ENCODE measurements at places on chromosomes 6 and 20.
A peak's percentile ranks its signal among the peaks of the same experiment; 100 is the strongest.

DNA sequence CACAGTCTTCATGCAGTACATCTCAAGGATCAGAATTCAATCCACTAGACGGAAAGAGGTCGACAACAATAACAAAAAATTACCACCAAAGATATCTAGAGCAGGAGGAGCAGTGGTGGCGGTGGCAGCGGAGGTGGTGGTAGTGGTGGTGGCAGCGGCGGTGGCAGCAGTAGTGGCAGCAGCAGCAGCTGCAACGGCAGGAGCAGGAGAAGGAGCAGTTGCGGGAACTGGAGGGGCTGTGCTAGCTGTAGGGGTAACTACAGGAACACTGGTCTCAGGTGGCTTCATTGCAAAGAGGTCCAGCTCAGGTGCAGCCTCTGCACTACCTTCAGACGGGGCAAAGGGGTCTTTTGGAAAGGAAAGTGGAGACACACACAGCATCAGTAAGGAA lies 81.1 kb downstream of the PRSS35 start:
- no peak for DNase-seq

GRCh38 chr6:108564178-108564577 lies 3.5 kb downstream of the FOXO3 start:
- DNase-seq, result no peak

GRCh38 chr20:38126932-38127621 lies 38.0 kb downstream of the TGM2 start:
- peak; percentile 75 for DNase-seq

DNA sequence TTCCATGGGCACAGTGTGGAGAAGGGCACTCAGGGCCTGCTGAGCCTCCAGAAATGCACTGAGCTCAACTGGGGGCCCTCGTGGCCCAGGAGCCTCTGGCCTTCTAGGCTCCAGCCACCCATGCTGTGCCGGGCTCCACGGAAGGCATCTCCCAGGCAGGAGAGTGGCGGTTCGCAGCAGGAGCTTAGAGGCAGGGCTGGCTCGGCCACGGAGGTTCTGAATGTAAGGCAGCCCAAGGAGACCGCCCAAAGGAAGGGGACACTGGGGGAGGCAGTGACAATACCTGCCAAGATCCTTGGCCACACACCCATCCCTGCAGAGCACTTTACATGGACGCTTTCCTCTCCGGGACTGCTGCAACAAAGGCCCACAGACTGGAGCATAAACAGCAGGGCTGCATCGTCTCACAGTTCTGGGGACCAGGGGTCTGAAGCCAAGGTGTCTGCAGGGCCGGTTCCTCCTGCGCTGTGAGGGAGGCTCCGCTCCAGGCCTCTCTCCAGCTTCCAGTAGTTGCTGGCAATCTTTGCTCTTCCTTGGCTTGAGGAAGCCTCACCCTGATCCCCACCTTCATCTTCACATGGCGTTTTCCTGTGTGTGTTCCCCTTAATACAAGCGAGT lies 128.2 kb upstream of the CDH4 start:
- no peak for DNase-seq

DNA sequence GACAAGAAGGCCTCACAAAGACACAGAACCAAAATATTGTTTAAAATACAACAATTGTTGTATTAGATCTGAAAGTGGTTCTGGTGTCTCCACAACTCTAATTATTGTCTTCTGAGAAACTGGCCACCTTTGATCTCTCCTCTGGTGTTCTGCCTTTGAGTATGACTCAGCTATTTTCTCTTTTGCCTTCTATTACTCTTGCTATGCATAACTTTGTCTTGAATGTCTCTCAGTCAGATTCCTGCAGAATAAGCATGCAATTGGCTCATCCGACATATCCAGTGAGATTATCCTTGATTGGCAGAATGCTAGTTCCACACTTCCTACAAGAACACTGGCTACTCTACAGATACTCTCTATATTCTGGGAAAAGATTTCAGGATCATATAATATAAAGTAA lies 14.3 kb upstream of the EPM2A start:
- no peak for DNase-seq

GRCh38 chr6:169223006-169223405 lies 30.6 kb downstream of the THBS2 start:
- no peak for DNase-seq

GRCh38 chr6:116405138-116405537 lies 34.4 kb downstream of the DSE start:
- no peak for DNase-seq

DNA sequence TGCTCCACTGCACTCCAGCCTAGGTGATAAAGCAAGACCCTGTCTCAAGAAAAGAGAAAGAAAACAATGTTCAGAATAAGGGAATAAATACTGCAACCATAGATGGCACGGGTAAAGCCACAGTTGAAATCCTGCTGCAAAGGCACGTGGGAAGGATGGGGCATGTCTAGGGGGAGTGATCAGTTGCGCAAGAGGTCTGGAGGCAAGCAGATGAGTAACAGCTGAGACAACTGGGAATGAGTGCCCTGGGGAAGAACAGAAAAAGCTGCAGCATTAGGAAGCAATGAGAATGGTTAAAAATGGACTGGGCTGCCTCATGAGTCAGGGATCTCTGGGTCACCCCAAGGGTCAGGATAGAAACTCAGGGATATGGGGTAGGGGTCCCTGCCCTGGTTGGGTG lies 96.3 kb downstream of the GMPR start:
- no peak for DNase-seq

DNA sequence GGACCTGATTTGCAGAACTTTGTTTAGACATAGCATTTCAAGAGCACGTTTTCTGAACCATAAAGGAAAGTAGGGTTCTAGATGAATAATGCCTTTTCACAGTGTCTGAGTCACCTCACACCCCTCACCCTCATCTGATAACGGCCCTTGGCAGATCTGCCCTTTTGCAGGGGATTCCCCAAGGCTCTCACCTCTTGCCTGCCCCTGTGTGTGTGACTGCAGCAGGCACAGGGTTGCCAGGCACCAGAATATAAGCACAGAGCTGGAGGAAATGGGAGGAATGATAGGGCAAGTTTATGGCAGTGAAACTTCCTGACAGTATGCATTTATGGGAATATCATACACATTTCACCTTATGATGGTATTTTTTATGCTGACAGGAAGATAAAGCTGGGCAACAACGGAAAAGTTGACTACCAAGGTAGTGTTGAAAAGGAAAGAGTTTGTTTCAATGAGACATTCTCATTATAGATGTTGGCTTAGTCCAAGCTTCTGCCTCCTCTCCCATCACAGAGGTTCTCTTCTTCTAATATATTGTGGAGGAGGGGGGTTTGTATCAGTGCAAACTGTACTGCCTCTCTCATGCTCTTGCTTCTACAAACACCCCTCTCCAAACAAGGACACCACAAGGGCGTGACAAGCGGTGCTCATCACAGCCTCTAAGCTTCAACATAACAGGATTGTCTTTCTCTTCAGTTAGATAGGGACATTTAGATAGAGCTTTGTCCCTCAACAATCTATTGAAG lies 101.5 kb upstream of the BACH2 start:
- DNase-seq, result no peak

DNA sequence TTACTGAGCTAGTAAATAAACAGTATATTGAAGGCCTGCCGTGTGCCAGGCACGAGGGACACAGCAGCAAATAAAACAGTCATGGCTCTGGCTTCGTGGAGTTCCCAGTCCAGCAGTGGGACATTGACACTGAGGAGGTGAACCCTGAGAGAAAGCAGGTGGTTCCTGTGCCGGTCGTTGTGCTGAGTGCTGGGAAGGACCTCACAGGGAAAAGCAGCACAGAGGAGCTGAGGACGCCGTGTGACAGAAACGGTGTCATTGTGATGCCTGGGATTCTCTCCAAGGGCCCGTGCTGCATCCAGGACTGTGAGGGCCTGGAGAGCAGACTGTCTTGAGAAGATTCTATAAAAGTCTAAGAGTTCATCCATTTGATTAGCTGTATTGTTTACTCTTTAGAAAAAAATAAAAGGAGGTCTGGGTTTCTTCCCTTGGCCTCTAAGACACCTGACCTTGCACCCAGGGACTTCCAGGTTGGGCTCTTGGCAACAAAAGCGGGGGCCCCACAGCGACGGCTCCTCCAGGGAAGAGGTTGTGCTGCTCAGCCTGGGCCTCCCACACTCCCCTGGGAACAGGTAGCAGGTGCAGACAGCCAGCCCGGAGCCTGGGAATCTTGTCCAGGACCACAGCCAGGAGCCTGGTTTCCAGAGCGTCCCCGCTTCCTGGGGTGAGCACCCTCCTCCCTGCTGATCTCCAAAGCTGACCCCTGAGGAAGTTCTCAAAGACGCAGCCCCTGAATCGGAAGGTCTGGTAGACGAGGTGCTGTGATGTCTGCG lies 251.2 kb upstream of the PMEPA1 start:
- no peak for DNase-seq

DNA sequence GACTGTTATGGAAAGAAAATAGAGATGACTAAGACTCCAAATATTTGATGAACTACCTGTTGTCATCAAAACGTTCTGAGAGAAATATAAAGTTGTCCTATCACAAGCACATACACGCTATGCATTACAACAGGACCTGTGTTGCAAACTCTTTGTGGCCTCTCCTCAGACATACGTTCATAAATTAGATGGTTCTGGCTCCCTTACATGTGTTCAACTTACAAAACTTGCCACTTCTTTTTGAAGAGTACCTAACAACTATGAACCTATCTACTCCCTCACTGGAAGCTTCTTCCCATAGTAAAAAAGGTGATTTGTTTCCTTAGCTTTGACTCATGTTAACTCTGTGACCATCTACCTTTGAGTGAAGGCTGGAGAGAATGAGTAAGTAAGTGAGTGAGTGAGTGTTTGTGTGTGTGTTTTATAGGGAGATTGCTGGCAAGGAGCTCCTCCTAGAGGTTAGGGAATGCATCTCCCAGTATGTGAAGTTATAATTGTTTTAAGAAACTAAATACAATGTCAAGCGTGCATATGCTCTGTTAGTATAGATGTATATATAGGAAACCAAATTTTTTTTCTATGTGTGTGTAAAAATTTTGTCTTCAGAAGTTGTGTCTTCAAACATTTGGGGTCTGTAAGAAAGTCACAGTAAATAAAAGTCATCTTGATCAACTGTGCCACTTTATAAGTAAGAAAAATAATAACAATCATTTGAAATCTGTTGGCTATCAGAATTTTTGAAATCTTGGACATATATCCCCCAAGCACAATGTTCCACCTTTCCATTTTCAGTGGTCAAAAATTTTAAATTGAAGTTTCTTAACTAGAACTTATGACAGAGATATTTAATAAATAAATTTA lies 1211.1 kb upstream of the GJE1 start:
- DNase-seq, result no peak

Measured in NCI-H1694 (cell line).